ENCODE measurements at places on chromosomes 2 and 18.

DNA sequence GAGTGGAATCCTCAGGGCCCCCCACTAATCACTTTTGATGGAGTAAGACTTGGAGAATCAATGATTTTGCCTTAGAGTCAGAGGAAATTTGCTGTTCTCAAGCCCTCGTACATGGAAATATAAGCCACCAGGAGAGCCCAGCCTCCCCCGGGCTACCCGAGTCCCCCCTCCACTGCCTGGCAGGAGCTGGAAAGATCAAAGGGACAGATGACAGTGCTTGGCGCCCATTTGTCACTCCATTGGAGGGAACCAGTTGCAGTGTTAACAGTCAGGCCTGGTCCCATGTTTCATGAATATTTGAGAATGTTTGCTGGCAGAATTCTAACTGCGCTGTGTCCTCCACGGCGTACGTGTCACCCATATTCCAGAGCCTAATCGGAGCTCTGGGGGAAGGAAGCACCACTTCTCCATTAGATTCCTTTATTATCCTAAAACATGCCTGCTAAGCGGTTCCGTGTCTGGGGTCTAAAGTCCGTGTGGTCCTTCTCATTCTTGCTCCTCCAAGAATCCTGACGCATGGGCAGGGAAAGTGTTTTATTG, 202.4 kb downstream of the KLHL29 start:
- DNase-seq = no peak

GRCh38 chr18:37565101-37565976, at the start of gene CELF4:
CELF4 (minus strand) TSS chr18:37565798.
- no peak for DNase-seq

DNA sequence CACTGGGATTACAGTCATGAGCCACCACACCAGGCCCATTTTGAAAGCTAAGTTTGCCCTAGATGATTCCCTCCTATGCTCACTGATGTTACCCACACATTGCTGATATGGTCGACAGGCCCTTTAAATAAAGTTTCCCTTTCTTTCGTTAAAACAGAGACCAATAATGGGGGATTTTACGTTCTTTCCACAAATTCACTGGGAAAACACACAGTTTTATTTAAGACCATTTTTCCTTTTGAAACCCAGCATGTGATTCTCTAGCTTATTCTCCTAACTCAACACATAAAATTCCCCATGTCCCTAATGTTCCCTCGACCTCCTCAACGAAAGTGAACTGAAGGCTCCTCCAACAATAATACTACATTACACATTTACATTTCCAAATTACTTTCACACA, 223.2 kb downstream of the ANAPC1 start:
- DNase-seq = no peak

DNA sequence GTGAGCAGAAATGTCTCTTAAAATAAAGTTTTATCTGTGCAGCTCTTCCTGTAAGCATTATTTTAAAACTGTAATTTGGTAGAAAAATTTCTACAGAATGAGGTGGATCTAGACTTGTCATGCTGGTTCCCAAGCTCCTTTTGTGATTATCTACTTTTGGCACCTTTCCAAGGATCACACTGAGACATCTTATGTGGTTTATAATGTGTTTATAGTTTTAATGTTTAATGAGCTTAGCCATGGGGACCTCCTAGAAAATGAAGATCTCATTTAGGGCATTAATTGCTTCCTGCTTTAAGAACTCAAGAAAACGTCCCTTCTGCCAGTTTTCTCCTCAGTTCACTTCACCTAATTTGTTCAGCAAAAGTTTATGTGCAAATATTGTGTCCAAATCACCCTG, 468.4 kb downstream of the SUCLG1 start:
- DNase-seq = no peak

- no peak for DNase-seq
Observed at GRCh38 chr2:177597759-177598158, 205.2 kb downstream of the AGPS start.

Measured in activated CD4-positive, CD25-positive, alpha-beta regulatory T cell (primary cell).